ENCODE measurements at places on chromosomes 5 and 9. TPM values are rescaled to one million over a fixed set of nuclear protein-coding genes. Genes with fewer than 3 reads are reported as not detected.

Gene NTMT1
- total RNA-seq = 79.4 TPM

Gene CNOT6
- total RNA-seq = 35.4 TPM

Gene PPP1R26
- 0.20 TPM for total RNA-seq

Gene RNF183
- not detected for total RNA-seq

DNA sequence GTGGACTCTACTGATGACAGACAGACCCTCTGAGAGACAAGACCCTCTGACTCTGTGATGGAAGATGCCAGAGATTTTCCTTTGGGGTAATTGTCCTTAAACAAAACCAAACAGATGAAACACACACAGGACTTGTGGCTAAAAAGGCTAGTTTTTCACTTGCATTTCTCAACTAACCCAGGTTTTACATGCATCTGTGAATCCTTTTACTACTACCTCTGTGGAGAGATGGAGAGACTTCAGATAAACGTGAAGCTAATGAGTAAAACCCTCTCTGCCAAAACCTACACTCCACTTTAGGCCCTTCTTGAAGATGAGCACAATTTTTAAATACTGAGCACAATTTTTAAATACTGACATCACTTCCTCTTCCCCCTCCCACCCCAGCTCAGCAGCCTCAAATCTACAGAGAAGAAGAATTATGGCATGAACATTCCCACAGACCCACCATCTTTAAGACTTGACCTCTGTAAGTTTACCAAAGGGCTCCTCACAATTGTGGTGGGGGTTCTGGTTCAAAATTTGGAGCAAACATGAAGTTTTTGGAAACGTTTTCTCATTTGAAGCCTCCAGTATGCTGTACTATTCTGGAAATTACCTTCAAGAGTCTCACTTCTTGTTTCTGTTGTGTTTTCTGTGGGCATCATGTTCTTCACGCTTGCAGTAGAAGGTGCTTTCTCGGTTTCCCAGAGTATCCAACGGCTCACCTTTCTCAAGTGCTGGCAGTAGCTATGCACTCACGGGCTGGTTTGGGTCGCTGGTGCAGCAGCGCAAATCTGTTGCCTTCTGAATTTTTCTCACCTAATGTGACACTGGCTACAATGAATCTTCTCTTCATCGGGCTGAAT lies 42.7 kb downstream of the ACER2 start:
- DNase-seq = no peak

- no peak for DNase-seq
These were observed 55.1 kb upstream of the ZNF608 start for GRCh38 chr5:124801551-124801950.

GRCh38 chr9:32350682-32351081 lies 33.8 kb upstream of the ACO1 start:
- no peak for DNase-seq

- DNase-seq = no peak
These were observed 67.0 kb upstream of the DAB2IP start for GRCh38 chr9:121584421-121584820.

Measured in activated naive CD8-positive, alpha-beta T cell treated with anti-CD3 and anti-CD28 coated beads for 36 hours (primary cell).